Fibroblast of upper back skin (primary cell): ENCODE measurements at places on chromosomes 16 and 17.

GRCh38 chr16:13060932-13061331 is 159.5 kb downstream of the SHISA9 start:
- no peak for DNase-seq

DNA sequence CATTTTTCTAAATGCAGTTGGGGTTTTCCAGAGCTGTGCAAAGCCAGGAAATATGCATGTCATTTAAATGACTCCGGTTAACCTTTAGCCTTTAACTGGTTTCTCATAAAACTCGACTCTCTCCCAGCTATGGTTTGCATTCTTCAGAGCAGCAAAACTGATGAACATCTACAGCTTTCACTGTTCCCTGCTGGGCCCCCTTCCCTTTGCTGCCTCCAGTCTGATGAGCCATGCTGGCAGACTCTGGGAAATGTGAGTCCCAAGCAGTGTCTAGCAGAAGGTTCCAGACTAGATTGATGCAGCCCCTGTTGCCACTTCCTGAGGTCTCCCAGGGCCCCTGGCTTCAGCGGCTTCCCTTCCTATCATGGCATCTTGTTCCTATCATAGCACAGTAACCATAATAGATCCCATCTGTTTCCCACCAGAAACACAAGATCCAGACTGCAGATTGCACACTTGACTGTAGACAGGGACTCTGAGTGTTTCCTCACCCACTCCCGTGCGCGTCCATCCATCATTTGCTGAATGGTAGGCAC is 135.4 kb downstream of the CLEC16A start:
- DNase-seq, result peak; percentile 98

GRCh38 chr16:54933281-54934011 is 2.8 kb downstream of the IRX5 start:
- peak; percentile 23 for DNase-seq

- DNase-seq, result peak; percentile 60
These were observed 113.8 kb downstream of the MSI2 start for GRCh38 chr17:57370037-57370581.

DNA sequence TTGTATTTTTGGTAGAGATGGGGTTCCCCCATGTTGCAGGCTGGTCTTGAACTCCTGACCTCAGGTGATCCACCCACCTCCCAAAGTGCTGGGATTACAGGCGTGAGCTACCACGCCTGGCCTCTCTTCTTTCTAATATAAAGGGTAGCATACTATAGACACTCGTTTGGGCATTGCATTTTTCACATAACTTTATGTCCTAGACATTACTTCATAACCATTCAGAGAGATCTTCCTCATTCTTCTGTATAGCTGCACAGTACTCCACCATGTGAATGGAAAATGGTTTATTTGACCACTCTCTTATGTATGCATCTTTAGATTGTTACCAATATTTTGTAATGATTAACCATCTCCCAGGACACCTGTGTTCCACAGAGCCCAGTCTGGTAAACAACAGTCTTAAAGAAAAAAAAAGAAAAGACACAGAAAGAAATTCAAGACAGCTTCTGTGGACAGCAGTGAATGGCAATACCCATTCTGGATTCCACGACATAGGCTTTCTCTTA is 42.1 kb downstream of the TK2 start:
- DNase-seq, result no peak

GRCh38 chr17:31425282-31426040 is 34.0 kb downstream of the RAB11FIP4 start:
- DNase-seq, result no peak

GRCh38 chr16:81567987-81568748 is 123.6 kb downstream of the CMIP start:
- DNase-seq, result no peak

DNA sequence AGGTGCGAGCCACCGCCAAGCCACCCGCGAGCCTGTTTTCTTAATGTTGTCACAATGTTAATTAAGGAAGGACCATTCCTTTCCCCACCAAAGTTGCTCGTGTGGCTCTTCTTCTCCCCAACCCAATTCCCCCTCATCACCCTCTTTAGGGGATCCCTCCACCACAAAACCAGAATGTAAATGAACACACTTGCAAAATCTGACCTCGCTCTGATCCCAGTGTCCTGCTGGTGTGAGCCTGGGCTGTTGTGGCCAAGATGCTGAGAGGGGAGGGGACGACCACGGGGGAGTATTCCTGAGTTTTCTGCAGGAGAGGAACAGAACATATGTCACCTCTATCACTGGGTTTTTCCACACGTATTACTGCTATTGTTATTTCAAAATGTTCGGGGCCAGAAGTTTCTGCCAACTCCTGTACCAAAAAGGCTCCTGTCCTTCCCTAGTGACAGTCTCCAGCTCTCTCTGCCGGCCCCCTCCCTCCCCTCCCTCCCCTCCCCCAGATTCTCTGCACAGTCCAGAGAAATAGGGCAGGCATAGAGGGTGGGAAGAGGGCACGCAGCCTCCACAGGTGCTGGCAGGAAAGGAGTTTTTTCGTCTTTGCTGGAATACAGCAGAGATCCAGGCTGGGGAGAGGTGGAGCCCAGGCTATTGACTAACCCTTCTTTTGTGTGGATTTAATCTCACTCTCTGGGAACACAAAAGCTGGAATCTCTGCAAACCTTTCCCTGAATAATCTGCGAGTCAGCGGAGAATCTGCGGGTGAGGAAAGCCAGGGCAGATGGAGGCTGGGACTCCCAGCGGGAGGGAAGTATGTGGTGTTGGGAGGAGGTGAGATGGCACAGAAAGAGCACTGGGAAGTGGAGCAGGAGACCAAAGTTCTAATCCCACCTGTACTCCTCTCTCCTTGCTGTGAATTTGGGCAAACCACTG is 4.5 kb upstream of the CA4 start:
- no peak for DNase-seq

- DNase-seq, result no peak
These were observed 119.8 kb upstream of the CDH13 start for GRCh38 chr16:82506692-82507670.

- peak; percentile 0 for DNase-seq
These were observed 1.5 kb downstream of the CDK12 start for GRCh38 chr17:39462631-39463375.

DNA sequence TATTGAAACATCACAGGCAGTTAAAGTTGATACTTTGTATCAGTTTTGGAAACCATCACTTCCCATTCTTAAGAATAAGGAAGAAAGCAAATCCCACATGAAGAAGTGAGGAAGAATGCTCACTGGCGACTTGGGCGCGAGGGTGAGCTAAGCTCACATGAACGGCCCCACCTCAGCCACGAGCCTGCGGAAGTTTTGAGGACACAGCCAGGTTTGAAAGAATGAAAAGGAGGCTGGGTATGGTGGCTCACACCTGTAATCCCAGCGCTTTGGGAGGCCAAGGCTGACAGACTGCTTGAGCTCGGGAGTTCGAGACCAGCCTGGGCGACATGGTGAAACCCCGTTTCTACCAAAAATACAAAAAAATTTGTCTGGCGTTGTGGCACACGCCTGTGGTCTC is 110.3 kb upstream of the CHMP6 start:
- no peak for DNase-seq

DNA sequence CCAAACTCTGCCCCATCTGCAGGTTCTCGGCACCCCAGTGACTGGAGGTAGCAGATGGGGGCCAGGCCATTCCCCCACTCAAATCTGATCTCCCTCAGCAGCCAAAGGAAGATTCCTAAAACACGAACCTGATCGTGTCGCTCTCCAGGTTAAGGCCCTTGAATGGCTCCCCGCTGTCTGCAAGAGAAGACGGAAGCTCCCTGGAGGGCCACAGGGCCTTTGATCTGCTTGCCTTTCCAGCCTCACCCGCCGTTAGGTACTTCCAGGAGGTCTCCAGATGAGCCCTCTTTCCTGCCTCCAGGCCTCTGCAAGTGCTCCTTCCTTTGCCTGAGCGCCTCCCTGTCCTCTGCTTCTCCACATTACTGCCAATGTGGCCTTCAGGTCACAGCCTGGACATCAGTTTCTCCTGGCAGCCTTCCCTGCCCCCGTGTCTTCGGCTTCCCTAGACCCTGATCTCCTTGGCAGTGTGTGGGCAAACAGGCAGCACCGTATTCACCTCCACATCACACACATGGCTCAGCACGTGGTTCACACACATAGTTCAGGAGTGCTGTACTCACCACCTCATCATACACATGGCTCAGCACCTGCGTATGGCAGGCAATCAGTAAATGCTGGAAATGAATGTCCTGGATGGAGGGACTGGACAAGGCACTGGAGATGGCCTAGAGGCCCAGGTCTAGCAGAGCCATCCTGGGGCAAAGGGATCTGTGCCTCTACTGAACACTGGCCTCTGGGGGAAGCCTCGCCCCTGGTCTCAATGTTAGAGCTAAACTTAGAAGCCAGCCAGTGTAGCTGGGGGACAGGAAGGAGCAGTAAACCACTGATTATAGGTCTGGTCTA is 26.4 kb upstream of the MRPS23 start:
- no peak for DNase-seq
